ENCODE measurements at places on chromosomes 7 and 10. TPM values are rescaled to one million over a fixed set of nuclear protein-coding genes. Genes with fewer than 3 reads are reported as not detected.

DNA sequence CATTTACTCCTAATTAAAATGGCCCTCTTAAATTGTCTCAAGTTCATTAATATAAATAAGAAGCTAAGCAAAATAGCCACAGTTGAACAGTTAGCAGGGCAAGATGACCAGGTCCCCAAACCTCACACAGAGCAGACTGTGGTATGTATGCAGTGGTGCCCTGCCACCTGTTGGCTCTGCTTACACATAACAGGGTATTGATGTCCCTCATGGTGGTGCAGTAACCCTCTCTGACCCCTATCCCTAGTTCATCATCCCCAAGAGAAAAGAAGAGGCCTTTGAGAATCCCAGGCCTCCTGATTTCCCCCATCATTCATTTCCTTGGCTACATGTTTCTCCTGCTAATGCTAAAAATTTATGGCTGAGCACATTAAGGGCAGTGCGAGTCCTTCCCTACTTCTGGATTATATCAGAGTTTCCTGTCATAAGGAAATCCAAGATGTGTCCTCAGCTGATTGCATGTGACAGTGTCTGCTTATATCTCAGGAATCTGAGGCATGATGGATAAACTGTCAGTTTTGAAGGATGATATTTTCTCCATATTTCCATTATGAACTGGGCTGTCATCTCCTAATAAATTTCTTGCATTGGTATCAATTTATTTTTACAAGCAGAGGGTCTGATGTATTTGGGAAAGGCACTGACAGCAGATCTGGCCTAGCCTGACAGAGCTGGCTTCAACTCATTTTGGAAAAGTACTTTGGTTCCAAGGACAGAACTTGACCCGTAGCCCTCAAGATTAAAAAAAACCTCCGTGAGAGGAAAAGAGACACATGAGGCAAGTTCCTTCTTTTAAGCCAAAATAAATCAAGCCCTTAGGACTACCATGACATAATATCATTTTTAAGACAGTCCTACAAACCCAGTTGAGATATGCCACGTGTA lies 880.6 kb downstream of the LRMDA start:
- no peak for ATAC-seq

Gene DLG5
- 7.1 TPM for total RNA-seq

Gene NOLC1
- 76.9 TPM for total RNA-seq

DNA sequence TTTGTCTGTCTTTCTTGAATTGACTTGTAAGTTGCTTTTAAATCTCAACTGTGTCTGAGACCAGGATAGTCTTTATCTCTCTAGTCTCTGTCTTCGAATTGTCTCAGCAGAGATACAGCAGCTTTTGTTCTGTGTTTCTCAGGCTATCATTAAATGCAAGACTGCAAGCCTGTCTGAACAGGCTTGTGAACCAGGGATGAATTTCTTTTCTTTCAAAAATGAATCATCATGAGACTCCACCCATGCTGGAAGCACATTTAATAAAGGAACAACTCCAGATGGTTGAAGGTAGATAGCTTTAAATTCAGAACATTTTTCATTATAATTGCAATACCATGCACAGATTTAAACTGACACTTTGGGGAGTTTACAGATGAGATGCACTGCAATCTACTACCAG lies 155.9 kb downstream of the SEC23IP start:
- no peak for ATAC-seq

DNA sequence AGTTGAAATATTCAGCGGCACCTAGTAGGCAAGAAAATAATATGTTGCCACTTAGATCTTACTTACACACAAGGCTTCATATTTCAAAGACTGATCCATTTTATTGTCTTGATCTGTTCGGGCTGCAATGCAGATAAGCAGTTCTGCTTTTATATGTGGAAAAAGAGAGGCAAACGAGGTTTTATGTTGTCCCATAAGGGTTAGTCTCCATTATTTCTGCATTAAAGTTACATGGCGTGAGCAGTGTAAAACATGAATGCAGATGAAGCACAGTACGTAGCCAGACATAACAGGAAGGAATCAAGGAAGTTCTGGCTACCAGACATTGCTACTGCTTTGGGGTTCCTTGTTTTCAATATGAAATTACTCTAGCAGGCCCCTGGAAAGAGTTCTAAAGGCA lies 224.8 kb downstream of the BBS9 start:
- ATAC-seq: no peak
